IMR-90 (cell line): ENCODE measurements at places on chromosomes 1 and 21. TPM values are rescaled to one million over a fixed set of nuclear protein-coding genes. Genes with fewer than 3 reads are reported as not detected.
A peak's percentile ranks its signal among the peaks of the same experiment; 100 is the strongest.

The OR10Z1 gene
- polyA plus RNA-seq = not detected in 2 replicates

The C8B gene
- not detected in 2 replicates for polyA plus RNA-seq

The OPN3 gene
- polyA plus RNA-seq = 11.0 and 16.4 TPM in 2 replicates

The DNAJC28 gene
- polyA plus RNA-seq = 0.60 and 0.65 TPM in 2 replicates

The CHIA gene
- polyA plus RNA-seq = not detected in 2 replicates

The CCDC190 gene
- 0.10 and 0.37 TPM in 2 replicates for polyA plus RNA-seq

The SPATA46 gene
- not detected in 2 replicates for polyA plus RNA-seq

The TGFB2 gene
- polyA plus RNA-seq = 2.3 and 3.7 TPM in 2 replicates

The MX2 gene
- 0.43 and 0.53 TPM in 2 replicates for polyA plus RNA-seq

The COQ8A gene
- 5.8 and 6.1 TPM in 2 replicates for polyA plus RNA-seq

The MNDA gene
- not detected in 2 replicates for polyA plus RNA-seq

The TOR1AIP2 gene
- 17.3 and 20.7 TPM in 2 replicates for polyA plus RNA-seq

The BOLA1 gene
- 12.6 and 14.2 TPM in 2 replicates for polyA plus RNA-seq

- DNase-seq = no peak
These were observed 62.0 kb upstream of the USP25 start for GRCh38 chr21:15667819-15668218.

GRCh38 chr1:237471956-237472355 is 418.8 kb downstream of the ZP4 start:
- DNase-seq = no peak

- DNase-seq = no peak
These were observed 864.3 kb upstream of the ADAMTS5 start for GRCh38 chr21:27831177-27831576.

GRCh38 chr1:238581332-238581731 is 690.6 kb upstream of the ZP4 start:
- no peak for DNase-seq

- DNase-seq = no peak
These were observed 82.1 kb downstream of the FOXD2 start for GRCh38 chr1:47519971-47520370.

- no peak for DNase-seq
These were observed 264.3 kb upstream of the PLD5 start for GRCh38 chr1:242788771-242789170.

GRCh38 chr1:226920446-226920894 is 19.6 kb upstream of the COQ8A start:
- no peak for DNase-seq

GRCh38 chr1:243316366-243316989 is 60.6 kb downstream of the SDCCAG8 start:
- no peak for DNase-seq

DNA sequence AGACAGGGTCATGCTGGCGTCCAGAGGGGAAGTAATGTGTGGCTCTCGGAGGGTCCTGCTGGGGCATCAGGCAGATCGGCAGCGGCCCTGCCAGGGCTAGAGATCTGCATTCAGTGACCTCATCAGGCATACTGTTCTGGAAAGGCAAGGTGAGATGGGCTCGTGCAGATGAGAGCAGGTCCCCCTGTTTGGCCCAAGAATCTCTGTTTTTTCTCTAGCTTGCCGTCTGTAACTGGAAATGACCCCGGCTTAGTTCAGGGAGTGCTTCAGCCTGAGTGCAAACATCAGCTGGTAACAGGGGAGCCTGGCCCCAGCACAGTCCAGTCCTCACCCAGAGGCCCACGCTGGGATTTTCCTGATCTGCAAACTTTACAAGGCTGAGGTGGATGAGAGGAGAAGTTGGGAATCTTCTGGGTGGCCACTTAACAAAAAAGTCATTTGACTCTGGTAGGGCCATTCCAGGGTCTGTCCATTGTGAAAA is 2.1 kb downstream of the FAM163A start:
- no peak for DNase-seq

DNA sequence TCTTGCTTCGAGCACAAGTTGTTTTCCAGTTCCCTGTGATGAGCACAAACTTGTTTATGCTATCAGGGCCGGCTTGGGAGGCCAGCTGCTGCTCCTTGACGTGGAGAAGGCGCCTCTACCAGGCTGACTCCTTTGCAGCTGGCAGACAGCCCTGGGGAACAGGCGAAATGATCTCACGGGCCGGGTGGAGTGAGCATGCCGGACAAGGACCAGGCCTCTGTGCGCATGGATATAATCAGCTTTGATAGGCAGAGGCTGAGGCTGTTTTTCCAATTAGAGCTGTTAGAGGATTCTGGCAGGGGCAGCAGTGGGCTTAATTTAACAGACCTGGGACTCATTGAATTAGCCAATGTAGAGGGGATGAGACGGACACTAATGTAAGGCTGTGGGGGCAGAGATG is 38.9 kb downstream of the FAM163A start:
- DNase-seq = peak; percentile 50

GRCh38 chr1:156998840-156999500 is 46.6 kb downstream of the ARHGEF11 start:
- no peak for DNase-seq

DNA sequence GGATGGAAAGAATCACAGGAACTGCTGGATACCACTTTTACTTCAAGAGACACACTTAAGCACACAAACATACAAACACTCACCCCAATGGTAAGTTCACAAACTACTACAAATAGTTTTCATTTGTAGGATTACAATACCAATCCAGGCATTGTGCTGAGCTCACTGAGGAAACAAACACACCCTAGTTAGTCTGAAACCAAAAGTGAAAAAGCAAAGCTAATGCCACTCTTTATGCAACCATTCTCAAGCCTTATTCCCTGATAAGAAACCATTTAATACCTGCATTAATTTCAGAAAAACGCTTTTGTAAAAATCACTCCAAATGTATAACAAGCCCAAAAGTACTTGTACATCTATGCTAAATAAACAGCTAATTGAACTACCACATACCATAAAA is 38.3 kb downstream of the RNF115 start:
- peak; percentile 16 for DNase-seq

- DNase-seq = no peak
These were observed 27.7 kb upstream of the NGF start for GRCh38 chr1:115365738-115366137.

GRCh38 chr1:64241069-64241468 is 37.6 kb downstream of the UBE2U start:
- DNase-seq = no peak

DNA sequence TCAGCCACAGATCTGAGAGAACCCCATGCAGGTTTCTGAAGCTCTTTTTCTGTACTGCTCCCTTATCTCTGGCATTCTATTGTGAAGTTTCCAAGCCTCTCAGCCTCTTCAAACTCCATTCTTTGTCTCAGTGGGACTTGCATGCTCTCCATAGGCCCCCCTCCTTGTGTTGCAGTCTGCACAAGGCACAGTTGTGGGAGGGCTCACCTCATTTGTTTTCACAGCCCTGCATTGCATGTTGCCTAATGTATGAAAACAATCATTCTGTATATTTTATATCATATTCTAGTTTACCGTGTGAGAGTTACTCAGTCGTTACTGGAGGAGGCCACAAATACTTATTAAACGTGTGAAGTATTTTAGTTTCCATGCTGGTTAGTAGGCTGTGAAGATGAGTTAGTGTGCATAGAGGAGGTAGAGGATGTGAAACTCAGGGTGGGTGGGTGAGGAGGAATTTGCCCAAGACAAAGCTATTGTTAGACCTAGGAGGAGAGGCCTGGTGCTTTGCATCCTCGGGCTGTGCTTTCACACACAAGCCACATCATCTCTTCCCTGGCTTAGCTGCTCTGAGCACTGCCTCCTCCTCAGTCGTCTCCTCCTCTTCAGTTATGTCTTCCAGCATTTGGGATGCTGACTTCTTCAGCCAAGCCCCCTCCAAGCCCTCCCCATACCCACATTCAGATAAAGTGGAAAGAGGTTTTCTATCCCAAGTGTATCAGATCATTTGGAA is 7.8 kb upstream of the CHI3L2 start:
- DNase-seq = no peak

GRCh38 chr1:110309767-110310166 is 29.4 kb upstream of the RBM15 start:
- peak; percentile 91 for DNase-seq

DNA sequence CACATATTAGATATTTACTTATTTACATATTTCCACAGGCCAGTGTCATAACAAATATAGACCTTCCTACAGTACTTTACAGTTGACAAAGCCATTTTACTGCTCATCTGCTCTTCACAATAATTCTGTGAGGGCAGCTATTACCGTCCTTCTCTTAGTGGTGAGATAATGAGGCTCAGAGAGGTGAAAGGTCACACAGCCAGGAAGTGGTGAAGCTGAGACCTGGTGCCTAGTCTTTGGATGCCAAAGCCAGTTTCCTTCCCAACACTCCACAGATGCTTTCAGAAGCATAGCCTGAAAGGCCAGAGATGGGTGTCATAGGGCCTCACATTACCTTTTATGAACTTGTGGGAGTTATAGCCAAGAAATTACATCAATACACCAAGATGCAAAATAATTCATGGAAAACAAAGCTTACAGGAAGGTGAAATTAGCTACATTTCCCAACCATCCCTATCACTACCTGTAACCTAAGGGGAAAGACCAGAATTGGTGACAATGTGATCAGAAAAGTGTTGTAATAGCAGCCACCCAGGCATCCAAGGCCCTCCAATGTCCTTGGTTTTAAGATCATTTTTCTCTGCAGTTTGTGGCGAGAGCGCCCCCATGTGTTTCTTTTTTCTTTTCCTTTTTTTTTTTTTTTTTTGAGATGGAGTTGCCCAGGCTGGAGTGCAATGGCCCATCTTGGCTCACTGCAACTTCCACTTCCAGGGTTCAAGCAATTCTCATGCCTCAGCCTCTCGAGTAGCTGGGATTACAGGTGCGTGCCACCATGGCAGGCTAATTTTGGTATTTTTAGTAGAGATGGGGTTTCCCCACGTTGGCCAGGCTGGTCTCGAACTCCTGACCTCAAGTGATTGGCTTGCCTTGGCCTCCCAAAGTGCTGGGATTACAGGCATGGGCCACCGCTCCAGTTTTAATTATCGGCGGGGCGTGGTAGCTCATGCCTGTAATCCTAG is 26.5 kb upstream of the RPL11 start:
- DNase-seq = no peak

DNA sequence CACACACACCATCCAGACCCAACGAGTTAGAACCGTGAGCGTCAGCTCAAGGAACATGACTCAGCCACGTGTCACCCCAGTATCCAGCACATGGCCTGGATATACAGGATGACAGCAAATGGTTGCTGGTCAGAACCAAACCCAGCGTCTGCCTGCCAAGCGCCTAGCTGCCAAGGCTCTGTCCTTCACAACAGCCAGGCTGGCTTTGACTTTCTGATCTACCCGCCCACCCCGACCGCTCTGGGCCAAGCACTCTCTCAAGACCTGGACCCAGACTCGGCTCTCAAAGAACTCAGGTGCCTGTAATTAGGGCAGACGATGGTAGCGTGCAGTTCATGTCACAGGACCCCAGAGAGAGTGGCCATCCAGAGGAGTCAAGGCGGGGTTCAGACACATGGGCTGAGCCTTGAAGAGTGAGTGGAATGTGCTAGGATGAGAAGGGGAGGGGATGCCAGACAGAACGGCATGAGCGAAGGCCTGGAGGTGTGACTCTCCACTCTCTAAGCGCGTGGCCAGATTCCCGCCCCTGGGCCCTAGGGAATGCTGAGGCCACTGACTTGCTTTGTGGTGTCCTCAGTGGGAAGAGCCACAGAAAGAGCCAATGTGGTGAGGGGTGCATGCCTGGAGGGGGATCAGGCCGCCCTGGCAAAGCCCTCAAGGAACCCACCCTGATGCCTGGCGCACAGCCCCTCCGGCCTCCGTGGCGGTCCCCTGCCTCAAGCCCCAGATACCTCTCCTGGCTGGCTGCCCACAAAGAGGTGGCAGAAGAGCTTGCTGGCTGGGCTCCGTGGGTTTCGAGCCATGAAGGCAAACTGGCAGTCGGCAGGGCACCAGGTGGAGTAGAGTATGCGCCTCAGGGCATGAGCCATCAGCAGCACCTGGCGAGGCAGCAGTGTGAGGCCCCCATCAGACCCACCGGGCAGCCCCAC is 7.0 kb downstream of the SH2D5 start:
- DNase-seq = peak; percentile 92

DNA sequence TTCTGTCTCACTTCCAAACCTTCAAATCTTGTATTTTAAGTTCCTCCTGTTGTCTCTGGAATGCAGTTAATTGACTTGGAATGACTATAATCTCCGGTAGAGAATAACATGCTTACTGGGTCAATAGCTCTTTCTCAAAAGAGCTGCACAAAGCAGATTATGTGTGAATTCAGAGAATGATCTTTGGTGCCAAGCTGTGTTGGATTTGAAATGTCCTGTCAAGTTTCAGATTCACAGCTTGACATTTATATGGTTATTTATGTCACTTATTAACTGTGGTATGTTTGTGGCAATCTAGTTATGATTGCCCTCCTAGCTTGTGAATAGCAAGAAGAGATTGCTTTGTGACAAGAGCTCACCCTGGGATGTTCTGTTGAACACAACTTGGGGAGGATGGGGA is 128.3 kb upstream of the KCNE2 start:
- DNase-seq = no peak

GRCh38 chr1:234932106-234932505 is 196.5 kb downstream of the TOMM20 start:
- DNase-seq = no peak

DNA sequence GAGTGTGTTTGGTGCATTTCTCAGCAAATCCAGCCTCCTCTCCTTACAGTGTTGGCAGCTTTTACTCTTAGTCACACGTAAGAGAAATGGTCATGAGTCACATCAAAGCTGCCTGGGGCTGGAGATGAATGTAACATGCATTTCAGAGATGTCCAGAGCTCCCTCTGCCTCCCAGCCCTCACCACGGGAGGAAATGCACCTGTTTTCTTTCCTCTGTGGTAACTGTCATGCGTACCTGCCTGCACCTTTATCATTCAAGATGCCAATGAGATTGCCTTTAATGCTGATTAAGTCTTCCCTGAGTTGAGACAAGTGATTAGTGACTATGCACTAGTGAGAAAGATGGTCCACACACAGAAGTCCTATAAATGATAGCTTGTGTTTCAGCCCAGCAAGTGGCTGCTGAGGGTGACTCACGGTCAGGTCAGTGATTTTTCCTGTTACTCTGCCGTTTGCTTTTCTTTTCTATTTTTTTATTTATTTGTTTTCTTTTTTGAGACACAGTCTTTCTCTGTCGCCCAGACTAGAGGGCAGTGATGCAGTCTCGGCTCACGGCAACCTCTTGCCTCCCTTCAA is 277.3 kb upstream of the FMN2 start:
- DNase-seq = peak; percentile 67

DNA sequence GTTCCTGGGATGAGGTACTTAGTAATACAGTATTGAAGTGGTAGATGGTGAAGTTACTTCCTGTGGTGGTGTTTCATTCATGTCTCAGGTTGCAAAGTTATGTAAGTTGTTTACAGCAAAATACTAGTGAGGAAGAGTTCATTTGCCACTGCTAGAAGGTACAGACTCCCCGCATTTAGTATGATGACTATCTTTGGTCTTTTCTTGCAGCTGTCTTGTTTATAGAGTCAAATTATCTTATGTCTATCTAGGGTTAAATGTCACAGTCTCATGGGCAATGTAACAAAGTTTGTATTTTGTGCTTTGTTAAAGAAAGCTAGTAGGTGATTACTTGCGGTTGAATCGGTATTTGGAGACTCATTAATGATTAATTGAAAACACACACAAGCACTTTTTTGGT is 50.2 kb downstream of the LRRC8D start:
- DNase-seq = no peak

GRCh38 chr1:117527566-117528102 is 78.2 kb upstream of the TENT5C start:
- peak; percentile 66 for DNase-seq

- DNase-seq = peak; percentile 54
These were observed 447.0 kb upstream of the PKN2 start for GRCh38 chr1:88237058-88237457.
